Vein endothelial cell (primary cell): ENCODE measurements at places on chromosomes 6 and 20. TPM values are rescaled to one million over a fixed set of nuclear protein-coding genes. Genes with fewer than 3 reads are reported as not detected.

MYH7B gene
- total RNA-seq = not detected in 2 replicates

MUC22 gene
- not detected in 2 replicates for total RNA-seq

TRIM31 gene
- not detected in 2 replicates for total RNA-seq

MRPL18 gene
- total RNA-seq = 64.5 and 67.9 TPM in 2 replicates

SYNDIG1 gene
- not detected in 2 replicates for total RNA-seq
